Fibroblast of villous mesenchyme (primary cell): ENCODE measurements at places on chromosomes 2 and 18.

DNA sequence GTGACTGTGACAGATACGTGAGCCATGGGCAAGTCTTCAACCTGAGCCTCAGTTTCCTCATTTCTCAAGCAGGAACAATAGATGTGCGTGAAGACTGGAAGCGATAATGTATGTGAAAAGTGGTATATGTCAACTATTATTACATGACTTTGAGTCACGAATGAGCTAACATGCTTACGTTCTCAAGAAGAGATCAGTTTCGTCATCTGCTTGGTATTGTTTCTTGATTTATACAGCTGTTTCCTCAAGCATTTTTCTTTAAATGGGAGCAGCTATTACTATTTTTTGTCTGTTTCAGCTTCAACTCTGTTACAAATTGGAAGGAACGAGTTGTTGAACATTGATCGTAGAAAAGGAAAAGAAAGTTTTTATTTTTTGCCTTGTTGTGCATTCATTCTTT is 48.5 kb upstream of the THOC1 start:
- no peak for DNase-seq

DNA sequence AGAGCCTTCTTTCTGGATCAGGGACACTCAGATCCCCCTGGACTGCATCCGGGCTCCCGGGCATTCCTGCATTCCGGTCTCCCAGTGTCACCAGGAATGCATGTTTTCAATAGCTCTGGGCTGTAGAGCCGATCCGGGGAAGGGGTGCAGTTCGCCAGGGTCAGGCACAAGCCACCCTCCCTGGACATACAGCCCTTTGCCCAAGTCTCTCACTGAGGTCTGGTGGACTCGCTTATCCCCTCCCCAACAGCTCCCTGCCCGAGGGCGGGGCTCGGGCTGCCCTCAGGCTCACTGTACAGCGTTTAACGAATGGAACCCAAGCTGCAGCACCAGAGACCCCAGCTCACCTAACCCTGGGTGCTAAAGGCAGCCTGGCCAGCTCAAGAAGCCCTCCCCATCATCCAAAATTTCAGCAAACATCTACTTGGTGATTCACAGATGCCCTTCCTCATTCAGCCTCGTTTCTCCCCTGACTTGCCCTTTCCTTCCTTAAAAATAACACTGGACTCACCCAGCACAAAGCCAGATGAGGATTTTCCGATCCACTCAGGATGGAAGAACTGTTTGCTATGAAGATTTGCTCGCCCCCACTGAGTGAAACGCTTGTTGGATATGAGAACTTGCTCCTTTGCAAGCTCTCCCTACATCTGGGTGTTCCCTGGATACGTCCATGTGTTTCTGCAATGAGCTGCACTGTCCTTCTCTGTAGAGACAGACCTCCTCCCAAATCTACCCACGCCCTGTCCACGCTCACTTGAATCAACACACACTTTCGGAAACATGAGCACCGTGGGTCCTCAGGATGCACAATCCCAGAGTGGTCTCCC is 58.1 kb downstream of the PXDN start:
- DNase-seq, result no peak

- no peak for DNase-seq
These were observed 38.3 kb downstream of the AAK1 start for GRCh38 chr2:69605284-69605683.

DNA sequence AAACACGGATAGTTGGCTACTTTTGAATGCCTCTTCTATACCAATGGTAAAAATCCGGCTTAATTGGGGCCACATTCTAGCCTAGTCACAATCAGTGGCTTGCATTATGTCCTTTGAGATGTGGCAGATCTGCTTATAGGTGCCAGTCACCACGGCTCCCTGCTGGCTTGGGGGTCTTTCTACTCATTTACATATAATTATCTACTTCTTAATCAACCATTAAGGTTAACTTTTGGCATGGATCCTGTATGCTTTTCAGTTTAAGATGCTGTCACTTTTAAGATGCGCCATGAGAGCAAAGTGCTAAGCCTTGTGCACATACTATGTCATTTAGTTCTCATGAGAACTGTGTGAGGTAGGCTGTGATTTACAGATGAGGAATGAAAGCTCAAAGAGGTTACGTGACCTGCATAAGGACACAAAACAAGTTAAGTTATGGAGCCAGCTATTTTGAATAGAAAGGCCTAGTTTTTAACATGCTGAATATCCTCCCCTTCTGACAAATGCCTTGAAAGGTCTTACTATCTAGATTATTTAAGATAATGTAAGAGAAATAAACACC is 4.1 kb downstream of the NEDD4L start:
- DNase-seq, result no peak

DNA sequence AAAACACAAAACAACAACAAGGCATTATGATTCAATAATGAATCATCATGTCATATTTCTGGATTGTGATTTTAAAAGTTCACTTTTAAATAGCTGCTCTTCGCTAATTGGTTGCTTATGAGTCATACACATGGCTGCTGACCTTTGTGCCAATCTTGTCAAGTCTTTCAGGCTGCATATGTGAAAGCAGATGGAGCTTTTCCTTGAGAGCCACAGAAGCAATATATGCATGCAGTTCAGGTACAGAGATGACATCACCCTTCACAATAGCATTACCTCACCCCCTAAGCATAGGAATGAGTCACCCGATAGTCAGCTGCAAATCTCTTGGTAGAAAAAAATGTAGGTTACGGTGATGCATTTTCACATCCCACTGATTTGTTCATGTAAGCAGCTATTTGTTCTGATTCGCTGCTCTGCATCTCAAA is 27.2 kb downstream of the EIF2AK3 start:
- DNase-seq, result peak; percentile 91

- no peak for DNase-seq
These were observed 122.7 kb downstream of the VIT start for GRCh38 chr2:36819095-36819711.

- peak; percentile 98 for DNase-seq
These were observed 46.1 kb upstream of the PTMA start for GRCh38 chr2:231662028-231662810.

- DNase-seq, result no peak
These were observed 533.7 kb upstream of the CHAC2 start for GRCh38 chr2:53233759-53234547.

- DNase-seq, result no peak
These were observed 39.4 kb downstream of the GORASP2 start for GRCh38 chr2:170968205-170969003.

- DNase-seq, result peak; percentile 95
These were observed 34.9 kb downstream of the FAM110C start for GRCh38 chr2:11248-11941.

GRCh38 chr2:66576311-66576560 is 141.3 kb downstream of the MEIS1 start:
- no peak for DNase-seq

GRCh38 chr2:24592441-24593100 is 101.5 kb downstream of the NCOA1 start:
- DNase-seq, result no peak

GRCh38 chr2:172403402-172403801 is 24.0 kb upstream of the ITGA6 start:
- no peak for DNase-seq

GRCh38 chr2:222561817-222562645 is 93.9 kb downstream of the FARSB start:
- DNase-seq, result peak; percentile 66

DNA sequence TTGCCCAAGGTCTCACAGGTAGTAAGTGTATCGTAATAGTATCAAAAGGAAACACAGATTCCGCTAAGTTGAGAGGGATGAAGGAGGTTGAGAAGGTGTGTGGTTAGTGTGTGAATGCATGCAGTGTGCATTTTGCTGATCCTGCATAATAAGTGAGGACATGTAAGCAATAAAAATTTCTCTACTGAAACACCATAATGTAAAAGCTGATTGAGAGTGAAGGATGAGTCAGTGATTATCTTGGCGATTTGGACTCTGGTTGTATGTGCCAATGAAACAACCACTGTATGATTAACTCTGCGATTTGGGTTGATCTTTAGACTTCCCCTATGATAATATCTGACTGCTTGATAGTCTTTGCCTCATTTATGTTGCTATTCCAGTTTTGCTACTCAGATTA is 16.7 kb upstream of the ADGRF3 start:
- peak; percentile 34 for DNase-seq

- DNase-seq, result no peak
These were observed 79.0 kb upstream of the RAB27B start for GRCh38 chr18:54749291-54749690.

DNA sequence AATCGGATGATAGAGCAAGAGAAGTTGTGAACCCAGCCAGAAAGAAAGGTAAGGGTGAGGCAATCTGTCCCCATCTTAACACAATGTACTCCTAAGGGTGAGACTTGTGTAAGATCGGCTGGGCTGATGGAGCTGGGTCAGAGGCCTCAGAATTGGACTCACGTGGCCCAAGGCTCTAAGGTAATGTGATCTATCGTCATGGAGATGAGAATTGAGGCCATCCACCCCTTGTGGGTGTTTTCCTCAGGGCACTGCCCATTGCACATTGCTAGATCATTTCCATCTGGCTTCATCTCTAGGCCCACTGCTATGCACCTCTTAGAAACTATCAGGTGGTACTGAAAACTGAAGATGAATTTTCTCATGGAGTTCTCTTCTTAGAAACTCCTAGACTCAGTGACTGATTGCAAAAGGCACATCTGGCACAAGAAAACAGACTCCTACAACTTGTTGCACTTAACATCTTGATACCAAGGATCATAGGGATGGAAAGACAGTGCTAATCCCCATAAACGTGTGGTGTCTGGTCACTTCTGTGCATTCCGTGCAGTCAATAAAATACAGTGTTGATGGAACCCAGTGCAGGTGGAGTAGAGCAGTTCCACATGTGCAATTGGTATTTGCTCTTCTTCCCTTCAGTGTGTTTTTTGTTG is 228.9 kb upstream of the FOSL2 start:
- peak; percentile 93 for DNase-seq

GRCh38 chr18:35770376-35771014 is 189.0 kb downstream of the GALNT1 start:
- no peak for DNase-seq

GRCh38 chr18:49086926-49087325 is 136.2 kb upstream of the SMAD7 start:
- DNase-seq, result no peak

- DNase-seq, result no peak
These were observed 134.2 kb downstream of the SMAD7 start for GRCh38 chr18:48816554-48816953.
